ENCODE measurements at places on chromosomes 1 and 21.

- peak; percentile 46 for DNase-seq
Observed at GRCh38 chr1:160726498-160727315, 12.3 kb upstream of the SLAMF7 start.

GRCh38 chr1:40425198-40425597, 25.1 kb upstream of the ZFP69B start:
- no peak for DNase-seq

- no peak for DNase-seq
Observed at GRCh38 chr1:167221126-167221737, 546 bp downstream of the POU2F1 start.

GRCh38 chr1:111813440-111814304, 58.0 kb downstream of the DDX20 start:
- DNase-seq: no peak

DNA sequence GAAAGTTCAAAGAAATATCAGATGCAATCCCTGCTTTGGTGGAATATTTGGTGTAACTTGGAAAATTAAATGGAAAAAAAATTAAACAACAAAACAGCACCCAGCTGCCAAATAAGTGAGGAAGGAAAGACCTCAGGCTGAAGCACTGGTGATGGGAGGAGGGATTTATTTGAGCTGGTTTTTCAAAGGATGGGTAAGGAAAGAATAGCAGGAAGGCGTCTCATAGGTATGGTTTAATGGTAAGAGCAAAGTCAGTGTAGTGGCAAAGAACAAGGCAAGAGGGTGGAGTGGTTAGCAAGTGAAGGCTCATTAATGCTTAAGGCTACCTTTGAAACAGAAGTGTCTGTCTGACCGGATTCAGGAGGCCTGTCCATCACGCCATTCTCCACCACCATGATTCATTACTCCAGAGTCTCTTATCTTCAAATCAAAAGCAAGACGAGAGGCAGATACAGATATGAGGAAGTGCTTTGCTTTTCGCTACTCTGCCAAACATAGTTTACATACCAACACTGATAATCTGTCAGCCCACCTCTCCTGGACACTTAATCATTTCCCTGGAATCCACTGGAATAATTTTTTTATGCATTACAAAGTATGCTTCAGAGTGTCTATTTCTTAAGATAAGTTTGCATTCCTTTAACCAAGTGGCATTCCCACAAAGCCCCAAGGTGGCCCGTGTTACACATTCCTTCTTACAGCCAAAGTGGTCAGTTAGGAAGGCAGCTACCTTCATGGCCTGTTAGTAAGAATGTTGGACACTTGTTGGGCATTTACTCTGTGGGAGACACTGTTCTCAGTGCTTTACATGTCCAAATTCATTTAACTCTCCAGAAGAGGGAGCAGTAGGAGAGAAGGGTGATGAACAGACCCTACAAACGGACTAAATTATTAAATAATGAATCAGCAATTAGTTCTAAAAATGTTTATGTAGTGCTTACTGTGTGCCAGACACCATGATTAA, 146.6 kb downstream of the ROR1 start:
- DNase-seq: no peak

DNA sequence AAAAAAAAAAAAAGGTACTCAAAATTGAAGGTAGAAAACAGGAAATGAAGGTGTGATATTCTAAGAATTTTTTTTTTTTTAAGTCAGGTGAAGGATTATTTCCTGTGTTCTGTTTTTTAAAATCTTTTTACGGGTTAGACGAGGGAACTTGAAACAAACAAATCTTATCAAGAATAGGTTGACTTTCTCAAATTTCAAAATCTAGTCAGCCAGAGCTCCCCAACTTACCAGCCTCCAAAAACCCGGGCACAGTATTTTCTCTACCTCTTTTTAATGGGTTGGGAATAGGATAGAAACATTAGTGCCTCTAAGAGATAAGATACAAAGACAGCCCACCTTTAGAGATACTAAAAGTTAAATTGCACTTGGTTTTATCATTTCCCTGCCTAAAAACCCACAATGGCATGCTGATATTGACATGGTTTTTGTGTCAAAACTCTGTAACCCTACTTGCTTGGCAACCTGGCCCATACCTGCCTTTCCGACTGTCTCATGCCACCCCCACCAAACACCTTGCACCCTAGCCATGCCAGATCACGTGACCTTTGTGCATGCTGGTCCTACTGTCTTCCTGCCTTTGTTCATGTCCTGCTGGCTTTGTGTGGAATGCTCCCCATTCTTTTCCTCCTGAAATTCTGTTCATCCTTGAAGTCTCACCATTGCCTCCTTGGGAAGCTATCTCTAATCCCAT, 4.2 kb downstream of the RCAN3 start:
- no peak for DNase-seq

- DNase-seq: no peak
Observed at GRCh38 chr1:37458551-37458950, 15.8 kb upstream of the ZC3H12A start.

- DNase-seq: no peak
Observed at GRCh38 chr1:19418503-19418971, 66.8 kb downstream of the CAPZB start.

GRCh38 chr1:106292130-106292529, 764.3 kb upstream of the PRMT6 start:
- no peak for DNase-seq

DNA sequence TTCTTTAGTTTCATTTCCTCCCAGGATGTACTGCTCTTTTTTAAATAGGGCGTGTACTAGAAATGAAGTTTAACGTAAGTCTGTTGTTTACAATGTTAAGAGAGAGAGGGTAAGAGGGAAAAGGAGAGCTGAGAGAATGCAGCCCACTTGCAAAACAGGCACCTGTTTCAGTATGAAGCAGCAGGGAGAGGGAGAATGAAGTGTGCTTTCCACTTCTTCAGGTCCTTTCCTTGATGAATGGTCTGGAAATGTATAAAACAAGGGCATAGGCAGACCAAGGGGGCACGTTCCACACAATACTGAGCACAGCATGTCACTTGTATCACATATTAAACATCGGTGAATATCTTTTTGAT, 2.0 kb downstream of the KCNA3 start:
- DNase-seq: no peak

- DNase-seq: no peak
Observed at GRCh38 chr1:77395051-77395450, 113.2 kb downstream of the AK5 start.

Measured in activated CD8-positive, alpha-beta memory T cell treated with anti-CD3 and anti-CD28 coated beads for 4 hours (primary cell).